ENCODE measurements at places on chromosomes 13 and 19. TPM values are rescaled to one million over a fixed set of nuclear protein-coding genes. Genes with fewer than 3 reads are reported as not detected.
A peak's percentile ranks its signal among the peaks of the same experiment; 100 is the strongest.

The SIGLEC12 gene
- total RNA-seq: not detected

GRCh38 chr13:24713022-24713421, 32.8 kb downstream of the ATP12A start:
- DNase-seq: peak; percentile 6

DNA sequence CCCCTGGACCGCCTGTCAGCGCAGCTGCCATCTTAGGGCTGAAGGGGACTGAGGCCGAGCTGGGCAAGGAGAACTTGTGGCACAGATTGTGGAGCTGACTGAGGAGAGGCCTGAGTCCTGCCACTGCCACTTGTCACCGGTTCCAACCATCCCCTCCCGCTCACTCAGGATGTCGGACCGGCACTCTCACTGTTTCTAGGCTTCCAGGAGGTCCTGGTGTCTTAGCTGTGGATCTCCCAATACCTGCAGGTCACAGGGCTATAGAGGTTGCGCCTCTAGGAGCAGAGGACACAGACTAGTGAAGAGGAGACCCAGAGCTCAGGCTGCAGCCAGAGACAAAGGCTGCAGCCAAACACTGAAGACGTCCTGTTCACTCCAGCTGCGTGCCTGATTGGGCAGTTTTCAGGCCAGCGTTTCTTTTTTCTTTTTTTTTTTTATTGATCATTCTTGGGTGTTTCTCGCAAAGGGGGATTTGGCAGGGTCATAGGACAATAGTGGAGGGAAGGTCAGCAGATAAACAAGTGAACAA, 15.3 kb upstream of the ZNF486 start:
- no peak for DNase-seq

DNA sequence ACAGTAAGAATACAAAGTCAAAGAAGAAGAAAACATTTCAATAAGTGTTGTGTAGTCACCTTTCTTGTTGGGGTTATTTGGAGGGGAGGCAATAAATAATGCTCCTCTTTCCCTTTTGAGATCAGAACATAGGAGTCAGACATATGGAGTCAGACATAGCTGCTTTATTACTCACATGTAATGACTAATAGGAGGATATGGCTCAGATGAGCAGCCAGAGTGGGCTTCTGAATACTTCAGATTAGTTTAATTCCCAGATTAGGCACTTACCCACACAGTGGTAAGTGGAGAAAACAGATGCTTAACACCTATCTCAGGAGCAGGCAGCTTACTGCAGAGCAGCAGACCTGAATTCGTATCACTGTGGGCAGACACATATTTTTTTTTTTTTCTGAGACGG, 31.7 kb upstream of the C1QTNF9B start:
- DNase-seq: no peak

DNA sequence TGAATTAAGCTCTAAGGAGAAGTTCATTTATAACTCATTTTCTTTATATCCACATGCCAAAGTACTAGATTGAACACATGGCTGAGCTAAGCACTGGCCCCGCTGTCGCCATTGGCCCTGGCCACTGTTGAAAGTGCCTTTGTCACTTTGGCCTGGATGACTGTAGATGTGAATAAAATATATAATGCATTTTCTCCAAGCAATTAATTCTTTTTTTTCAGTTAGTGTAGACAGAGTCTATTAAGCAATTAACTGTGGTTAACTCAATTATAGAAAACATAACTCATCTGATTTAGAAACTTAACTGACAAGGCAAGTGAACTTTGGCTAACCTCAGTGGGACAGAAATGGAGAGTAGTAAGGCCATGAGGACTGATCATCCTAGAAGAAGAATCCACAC, 965.6 kb downstream of the EFNB2 start:
- DNase-seq: no peak

Data from tongue (tissue), 3 donors.